ENCODE measurements at places on chromosomes 3 and 15.

- no peak for DNase-seq
Observed at GRCh38 chr15:58369261-58369701, 62.5 kb upstream of the LIPC start.

DNA sequence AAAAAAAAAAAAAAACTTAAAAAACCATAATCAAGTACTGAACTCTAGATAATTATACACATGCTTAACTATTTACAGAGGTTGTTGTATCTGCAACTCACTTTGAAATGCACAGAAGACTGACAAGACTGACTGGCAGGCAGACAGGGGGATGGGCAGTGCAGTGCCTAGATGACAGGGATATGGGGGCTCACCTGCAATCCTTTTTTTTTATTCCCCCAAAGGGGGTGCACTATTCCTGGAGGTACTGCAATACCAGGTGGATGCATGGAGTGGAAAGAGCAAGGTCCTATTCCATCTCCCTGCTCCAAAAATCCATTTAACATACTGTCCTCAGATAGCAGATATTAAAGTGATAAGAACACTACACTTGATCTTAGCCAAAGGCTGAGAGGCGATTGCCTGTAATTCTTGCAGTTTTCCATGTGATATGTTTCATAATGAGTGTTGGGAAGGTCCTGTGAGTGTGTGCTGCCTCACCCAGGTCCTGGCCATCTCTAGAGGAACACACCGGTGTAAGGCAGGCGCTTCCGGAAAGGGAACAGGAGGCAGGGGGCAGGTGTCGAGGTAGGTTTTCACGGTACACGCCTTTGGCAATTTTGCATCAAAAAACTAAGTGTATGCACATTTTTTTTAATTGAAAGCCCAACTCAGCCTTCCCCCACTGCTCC lies 22.7 kb downstream of the SEC61A1 start:
- DNase-seq = no peak

DNA sequence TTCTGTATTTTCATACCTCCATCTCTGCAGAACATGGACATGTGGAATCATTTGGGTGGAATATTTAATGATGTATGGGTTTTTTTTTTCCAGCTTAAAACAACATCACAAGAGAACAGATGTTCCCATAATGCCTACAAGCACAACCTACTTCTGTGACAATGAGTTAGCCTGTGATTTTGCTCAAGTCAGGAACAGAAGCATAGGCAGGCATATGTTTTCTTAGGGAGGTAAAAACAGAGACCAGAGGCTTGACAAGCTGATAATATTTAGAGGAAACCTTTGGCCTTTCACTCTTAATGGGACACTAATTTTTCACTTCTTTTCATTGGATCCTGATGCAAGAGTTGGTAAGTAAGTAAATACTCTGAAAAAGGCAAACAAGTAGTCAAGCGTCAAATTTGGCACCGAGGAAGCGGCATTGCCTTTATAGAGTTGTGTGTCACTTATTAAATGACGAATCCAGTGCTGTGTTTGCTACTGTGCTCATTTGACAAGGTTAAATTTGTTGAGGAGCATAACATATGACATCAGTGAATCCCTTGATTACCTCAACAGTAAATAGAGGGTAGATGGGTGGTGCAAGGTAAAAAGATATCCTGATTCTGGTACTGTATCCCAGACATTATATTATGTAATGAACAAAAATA lies 66.7 kb upstream of the RBMS3 start:
- DNase-seq = no peak

DNA sequence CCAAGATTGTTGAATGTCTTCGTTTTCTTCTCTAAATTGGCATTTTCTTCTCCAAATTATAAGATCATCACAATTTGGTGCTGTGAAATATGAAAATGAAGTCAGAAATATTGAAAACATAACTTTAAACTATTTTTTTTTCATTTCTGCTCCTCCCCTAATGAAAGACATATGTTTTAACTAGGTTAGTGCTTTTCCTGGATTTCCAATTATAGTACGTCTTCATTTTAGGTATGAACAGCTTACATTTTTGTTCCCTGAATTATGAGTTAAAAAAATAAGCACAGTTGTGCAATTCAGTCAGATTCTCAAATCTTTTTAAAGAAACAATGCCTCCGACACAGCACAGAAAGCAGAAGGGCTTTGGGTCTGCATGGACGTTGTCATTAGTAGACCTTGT lies 83.5 kb upstream of the CFAP20DC start:
- DNase-seq = no peak

GRCh38 chr15:82158811-82159210 lies 103.7 kb downstream of the EFL1 start:
- DNase-seq = no peak

GRCh38 chr15:91549581-91549980 lies 303.9 kb upstream of the SLCO3A1 start:
- no peak for DNase-seq

GRCh38 chr15:95277266-95277665 lies 1045.9 kb downstream of the MCTP2 start:
- no peak for DNase-seq

DNA sequence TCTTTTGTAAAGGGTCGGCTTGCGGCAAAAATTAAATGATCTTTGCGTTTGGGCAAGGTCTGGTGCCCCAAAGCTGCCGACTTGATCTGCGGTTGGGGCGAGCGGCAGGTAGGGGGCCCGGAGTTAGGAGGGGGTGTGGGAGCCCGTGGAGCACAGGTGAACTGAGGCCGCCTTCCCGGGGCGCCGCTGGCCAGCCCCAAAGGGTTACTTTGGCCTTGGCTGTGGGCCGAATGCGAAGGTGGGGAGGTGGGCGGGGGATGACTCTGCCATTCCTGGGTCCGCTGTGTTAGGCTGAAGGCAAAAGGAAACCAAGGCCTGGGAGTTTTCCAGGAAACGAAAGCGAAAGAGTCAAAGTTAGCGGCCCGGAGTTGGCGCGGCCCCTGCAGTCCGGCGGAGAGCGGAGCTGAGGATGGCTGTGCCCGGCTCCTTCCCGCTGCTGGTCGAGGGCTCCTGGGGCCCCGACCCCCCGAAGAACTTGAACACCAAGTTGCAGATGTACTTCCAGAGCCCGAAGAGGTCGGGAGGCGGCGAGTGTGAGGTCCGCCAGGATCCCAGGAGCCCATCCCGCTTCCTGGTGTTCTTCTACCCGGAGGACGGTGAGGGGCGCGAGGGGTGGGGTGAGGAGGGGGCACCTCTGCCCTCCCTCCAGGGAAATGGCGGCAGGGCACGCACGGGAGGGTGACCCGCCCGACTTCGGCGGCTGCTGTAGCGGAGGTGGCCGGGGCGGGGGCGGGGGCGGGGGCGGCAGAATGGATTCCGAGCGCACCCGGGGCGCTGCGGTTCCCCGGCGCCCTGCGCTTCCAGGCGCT lies at the start of gene PARP14:
Gene PARP14, plus strand, starts transcription at position 365 of the 809 bp plus-strand sequence. Its CDS starts 45 bp downstream, at position 410.
- peak; percentile 44 for DNase-seq

GRCh38 chr3:132605374-132605792 lies 8.3 kb downstream of the ACKR4 start:
- no peak for DNase-seq

DNA sequence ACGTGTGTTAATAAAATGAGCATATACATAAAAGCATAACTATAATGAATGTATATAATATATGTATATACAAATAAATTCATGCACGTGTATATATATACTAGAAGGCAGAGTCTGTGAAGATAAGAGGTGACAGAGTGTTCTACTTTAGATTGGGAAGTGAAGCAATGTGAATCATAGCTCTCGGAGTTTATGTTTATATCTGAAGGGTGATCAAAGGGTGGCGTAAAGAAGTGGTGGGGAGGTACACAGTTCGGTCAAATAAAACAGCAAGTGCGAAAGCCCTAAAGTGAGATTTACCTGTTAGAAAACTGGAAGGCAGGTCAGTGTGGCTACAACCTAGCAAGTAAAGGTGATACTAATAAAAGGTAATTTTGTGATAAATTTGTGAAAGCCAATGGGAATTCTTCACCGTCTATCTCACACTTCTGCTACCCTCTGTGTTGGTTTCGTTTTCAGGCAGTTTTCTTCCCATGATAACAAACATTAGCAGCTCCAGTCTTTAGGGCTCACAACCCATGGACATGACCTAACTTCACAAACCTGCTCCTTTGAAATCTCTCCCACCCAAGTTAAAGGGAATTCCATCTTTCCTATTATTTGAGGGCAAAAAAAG lies 46.7 kb upstream of the BCHE start:
- DNase-seq = no peak

GRCh38 chr15:99086327-99086667 lies 18.6 kb upstream of the SYNM start:
- no peak for DNase-seq

- DNase-seq = no peak
Observed at GRCh38 chr3:151460774-151461450, at the start of gene IGSF10. Gene IGSF10 (minus strand): TSS chr3:151461061. CDS start chr3:151458709, 2,352 bp downstream.

DNA sequence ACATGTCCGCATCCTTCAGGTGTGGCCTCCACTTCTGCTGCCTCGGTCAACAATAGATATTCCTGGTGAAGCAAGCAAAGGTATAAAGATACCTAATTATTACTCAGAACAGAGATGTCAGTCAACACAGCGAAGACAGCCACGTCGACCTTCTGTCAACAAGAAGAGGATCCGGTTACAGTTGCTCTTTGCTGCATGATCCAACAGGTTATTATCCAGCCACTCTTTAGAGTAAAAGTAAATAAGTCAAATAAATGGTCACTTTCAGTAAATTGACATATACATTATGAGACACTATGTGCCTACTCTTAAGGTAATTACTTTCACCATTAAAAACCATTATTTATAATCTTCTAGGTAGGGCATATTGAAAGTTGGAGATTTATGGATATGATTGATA lies 356.8 kb upstream of the ATP11B start:
- DNase-seq = no peak

- DNase-seq = no peak
Observed at GRCh38 chr3:82790307-82791097, 1029.1 kb upstream of the GBE1 start.

DNA sequence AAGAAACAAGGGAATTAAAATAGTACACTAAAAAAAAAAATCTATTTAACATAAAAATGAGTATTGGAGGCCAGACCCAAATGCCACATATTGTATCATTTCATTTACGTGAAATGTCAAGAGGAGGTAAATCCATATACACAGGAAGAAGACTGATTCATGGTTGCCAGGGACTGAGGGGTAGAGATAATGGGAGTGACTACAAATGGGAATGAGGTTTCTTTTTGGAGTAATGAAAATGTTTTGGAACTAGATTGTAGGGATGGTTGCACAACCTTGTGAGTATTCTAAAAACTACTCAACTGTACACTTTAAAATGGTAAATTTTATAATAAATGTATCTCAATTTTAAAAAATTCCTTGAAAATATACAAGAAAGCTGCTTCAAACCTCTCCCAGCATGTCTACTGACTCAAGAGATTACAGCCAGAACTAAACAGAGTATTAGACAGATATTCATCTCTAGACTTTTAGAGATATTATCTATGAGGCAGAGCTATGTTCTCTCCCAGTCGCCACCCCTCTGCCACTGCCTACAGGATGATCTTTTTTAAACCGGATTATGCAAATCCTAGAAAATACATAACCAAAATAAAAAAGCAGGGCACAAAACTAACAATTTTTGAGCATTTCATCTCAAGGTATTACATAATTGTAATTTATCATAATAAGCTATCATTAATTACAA lies 6.2 kb downstream of the HLTF start:
- DNase-seq = no peak

DNA sequence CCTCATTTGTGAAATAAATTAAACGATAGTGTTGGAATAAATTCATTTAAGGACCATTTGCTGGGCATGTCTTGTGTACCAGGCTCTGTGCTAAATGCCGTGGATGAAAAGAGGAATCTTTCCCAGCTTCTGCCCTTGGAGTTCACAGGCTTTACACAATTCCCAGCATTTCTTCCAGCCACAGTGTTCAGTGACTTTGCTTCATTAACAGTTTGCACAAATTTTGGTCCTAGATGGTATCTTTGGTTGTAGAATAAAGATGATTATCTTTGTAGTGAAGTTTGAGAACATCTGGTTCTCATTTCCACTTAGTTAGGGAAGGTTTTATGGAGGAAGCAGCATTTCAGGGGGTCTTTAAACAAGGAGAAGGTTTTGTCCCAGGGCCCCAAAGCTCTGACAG lies 100.1 kb downstream of the LRTM1 start:
- no peak for DNase-seq

DNA sequence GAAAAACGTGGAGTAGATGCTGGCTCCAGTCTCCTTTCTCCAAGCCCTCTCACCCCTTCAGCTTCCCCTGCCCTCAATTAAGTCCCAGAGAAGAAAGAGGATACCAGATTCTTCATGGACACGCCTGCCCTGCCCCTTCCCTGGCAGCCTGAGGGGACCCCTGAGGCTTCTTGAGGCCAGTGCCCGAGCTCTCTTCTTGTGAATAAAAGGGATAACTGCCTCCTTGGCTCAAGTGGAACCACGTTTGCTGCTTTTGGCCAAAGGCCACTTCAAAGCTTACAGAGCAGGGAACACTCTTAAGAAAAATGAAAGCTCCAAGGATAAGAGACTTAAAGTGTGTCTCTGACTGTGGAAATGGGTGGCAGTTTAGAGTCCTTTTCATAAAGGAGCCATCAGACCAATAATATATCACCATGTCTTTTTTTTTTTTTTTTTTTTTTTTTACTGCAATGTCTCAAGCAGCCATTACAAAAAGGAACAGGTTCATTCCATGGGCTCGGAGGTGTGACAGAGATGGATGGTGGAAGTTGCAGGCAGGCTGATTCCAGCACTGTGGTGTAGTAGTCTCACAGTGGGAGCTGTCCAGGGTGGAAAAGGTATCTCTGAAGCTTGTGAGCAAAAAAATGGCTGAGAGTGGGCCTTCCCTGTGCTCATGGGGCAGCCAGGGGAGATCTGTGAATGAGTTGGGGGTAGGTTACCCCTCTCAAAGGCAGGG lies 108.8 kb downstream of the SEMA5B start:
- DNase-seq = no peak

DNA sequence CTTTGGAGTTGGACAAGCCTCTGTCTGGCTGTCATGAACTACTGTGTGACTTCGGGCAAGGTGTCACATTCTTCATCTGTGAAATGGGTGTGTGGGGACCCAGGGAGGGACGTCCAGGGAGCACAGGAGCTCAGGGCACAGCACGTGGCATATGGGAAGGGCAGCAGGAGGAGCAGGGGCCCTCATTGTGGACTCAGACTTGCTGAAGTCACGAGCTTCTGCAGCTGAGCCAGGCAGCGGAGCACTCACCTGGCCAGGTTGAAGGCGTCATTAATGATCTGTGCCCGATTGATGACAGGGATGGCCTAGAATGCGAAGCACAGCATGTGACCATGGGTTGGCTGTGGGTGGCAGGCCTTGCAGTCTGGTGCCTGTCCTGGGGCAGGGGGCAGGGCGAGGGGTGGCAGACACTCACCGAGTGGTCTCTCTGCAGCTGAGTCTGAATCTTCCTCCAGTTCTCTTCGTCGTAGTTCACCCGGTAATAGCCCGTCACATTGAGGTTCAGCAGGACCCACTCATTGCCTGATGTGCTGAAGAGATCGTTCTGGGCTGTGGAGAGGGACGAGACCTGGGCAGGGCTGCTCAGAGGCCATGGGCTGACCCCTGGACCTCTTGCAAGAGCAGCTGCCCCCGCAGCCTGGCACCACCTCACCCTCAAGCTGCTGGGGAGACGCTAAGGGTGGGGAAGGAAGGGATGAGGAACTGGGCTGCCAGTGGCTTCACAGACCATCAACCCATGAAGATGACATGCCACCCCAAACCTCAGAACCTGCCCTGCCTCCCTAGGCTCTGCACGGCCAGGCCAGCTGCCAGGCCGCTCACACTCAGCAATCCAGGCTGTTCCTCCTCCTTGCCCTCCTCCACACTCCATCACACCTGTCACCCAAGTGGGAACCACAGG lies 15.4 kb downstream of the ANPEP start:
- no peak for DNase-seq

- DNase-seq = no peak
Observed at GRCh38 chr3:63069806-63070475, 194.7 kb upstream of the CADPS start.

All from activated T-cell treated with anti-CD3 and anti-CD28 coated beads for 24 hours (primary cell).